Airway epithelial cell (primary cell): ENCODE measurements at places on chromosomes 12 and 14. TPM values are rescaled to one million over a fixed set of nuclear protein-coding genes. Genes with fewer than 3 reads are reported as not detected.

Gene CMTM5
- total RNA-seq = not detected in 2 replicates

Gene MEG3
- total RNA-seq = 41.2 and 49.7 TPM in 2 replicates

Gene PGF
- total RNA-seq = 51.8 and 57.1 TPM in 2 replicates

Gene OSGEP
- 37.9 and 54.4 TPM in 2 replicates for total RNA-seq

Gene PIWIL1
- 0.07 TPM in 1 of 2 replicates, not detected in the other for total RNA-seq

Gene TAS2R19
- total RNA-seq = 0.65 TPM in 1 of 2 replicates, not detected in the other

Gene CRACR2A
- 0.19 and 0.78 TPM in 2 replicates for total RNA-seq

Gene C1S
- total RNA-seq = 1.6 and 2.1 TPM in 2 replicates

Gene PAN2
- total RNA-seq = 12.6 and 15.4 TPM in 2 replicates

Gene MMP19
- 1.1 and 1.2 TPM in 2 replicates for total RNA-seq

Gene DHRS2
- total RNA-seq = 0.19 and 0.21 TPM in 2 replicates

Gene TCL1B
- total RNA-seq = not detected in 2 replicates

Gene LALBA
- not detected in 2 replicates for total RNA-seq

Gene SDS
- total RNA-seq = not detected in 2 replicates

Gene CLEC2A
- not detected in 2 replicates for total RNA-seq

Gene SDR9C7
- 4.5 and 5.1 TPM in 2 replicates for total RNA-seq

Gene PHETA1
- 8.9 and 10.4 TPM in 2 replicates for total RNA-seq

Gene GPHN
- 15.5 and 19.8 TPM in 2 replicates for total RNA-seq

Gene KRT75
- 2.1 and 2.6 TPM in 2 replicates for total RNA-seq

Gene CMKLR1
- not detected in 2 replicates for total RNA-seq

Gene LGR5
- total RNA-seq = not detected in 2 replicates

Gene HOXC13
- not detected in 2 replicates for total RNA-seq
